ENCODE measurements at places on chromosomes 4 and X. TPM values are rescaled to one million over a fixed set of nuclear protein-coding genes. Genes with fewer than 3 reads are reported as not detected.

Gene RPS6KA3
- 58.1 TPM for total RNA-seq

Gene USP53
- total RNA-seq, result 69.2 TPM

Gene HNRNPDL
- 97.0 TPM for total RNA-seq

Gene UCHL1
- 2,143 TPM for total RNA-seq

Gene SCML2
- 1.5 TPM for total RNA-seq

Gene SUPT20HL2
- total RNA-seq, result not detected

Gene FHIP1A
- total RNA-seq, result 0.99 TPM

Gene PDCL2
- total RNA-seq, result not detected

Gene TRIML2
- total RNA-seq, result not detected

Gene HAND2
- 31.3 TPM for total RNA-seq

Gene PPP3CA
- total RNA-seq, result 64.4 TPM

Gene HCCS
- total RNA-seq, result 4.7 TPM

Gene UGT2A3
- not detected for total RNA-seq

Gene DUSP9
- total RNA-seq, result not detected

Gene TLR6
- 5.0 TPM for total RNA-seq

Gene POU3F4
- not detected for total RNA-seq

Gene TLR10
- not detected for total RNA-seq

Gene NUP62CL
- not detected for total RNA-seq

Gene POU4F2
- not detected for total RNA-seq

Gene HELQ
- 44.8 TPM for total RNA-seq

Gene TEX13C
- not detected for total RNA-seq

Gene FGF13
- 26.5 TPM for total RNA-seq

Gene CABS1
- total RNA-seq, result not detected

Gene TMEM150C
- total RNA-seq, result 1.9 TPM

Gene IL15
- total RNA-seq, result 2.3 TPM

Gene HTN1
- total RNA-seq, result not detected

Gene UGT2B17
- total RNA-seq, result not detected

Gene CTAG2
- not detected for total RNA-seq

Gene TBC1D14
- 65.1 TPM for total RNA-seq

Gene ALAS2
- total RNA-seq, result not detected

Gene USP17L15
- not detected for total RNA-seq

Gene PDE5A
- total RNA-seq, result 146 TPM

Gene NSD2
- 84.7 TPM for total RNA-seq

Gene GAK
- total RNA-seq, result 49.4 TPM

Gene SYTL5
- total RNA-seq, result 0.08 TPM

Gene PPP4R3C
- not detected for total RNA-seq

Gene S100G
- not detected for total RNA-seq

Gene ARL13A
- total RNA-seq, result not detected

Gene CAMK2D
- 378 TPM for total RNA-seq

Gene DSPP
- total RNA-seq, result not detected

Gene CCDC158
- total RNA-seq, result 0.90 TPM

Gene USP9X
- 99.1 TPM for total RNA-seq

Gene CT45A5
- not detected for total RNA-seq

Gene MND1
- 15.5 TPM for total RNA-seq

Gene RENBP
- total RNA-seq, result 5.6 TPM
